ENCODE measurements at places on chromosomes 12 and 14.

DNA sequence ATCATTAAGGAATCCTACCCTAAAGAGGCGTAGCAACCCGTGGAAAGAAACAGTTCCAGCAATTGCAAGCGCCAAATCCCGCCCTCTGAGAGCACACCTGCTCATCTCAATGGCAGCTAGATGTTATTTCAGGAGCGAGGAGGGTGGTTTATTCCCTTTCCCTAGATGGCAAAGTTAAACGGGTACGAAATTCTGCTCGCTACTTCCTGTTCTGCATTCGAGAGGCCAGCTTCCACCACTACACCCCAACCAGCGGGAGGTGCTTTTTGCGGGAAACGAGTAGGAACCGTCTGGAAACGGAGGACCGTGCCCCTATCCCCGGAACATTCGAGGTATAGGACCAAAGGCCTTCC, 536 bp downstream of the VPS29 start:
- DNase-seq: peak; percentile 11

DNA sequence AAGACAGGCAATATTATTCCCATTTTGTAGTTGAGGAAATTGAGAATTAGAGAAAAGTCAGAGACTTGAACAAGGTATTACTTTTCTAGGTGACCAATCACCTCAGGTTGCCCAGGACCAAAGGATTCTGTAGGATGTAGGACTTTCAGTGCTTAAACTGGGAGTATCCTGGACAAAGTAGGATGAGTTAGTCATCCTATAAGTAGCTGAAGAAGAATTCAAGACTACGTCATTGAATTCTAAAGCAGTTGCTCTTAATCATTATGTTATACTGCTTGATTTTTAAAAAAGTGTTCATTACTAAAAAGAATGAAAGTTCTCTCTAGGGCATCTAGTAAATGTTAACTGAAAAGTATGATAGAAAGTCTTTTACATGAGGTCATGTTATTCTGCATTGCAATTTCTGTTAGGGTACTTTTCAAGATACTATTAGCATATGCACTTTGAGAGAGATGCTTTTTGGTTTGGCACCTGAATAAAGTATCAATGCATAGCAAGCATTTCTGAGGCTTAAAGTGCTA, 101.7 kb downstream of the RTN1 start:
- DNase-seq: no peak

- DNase-seq: no peak
These were observed 98.1 kb downstream of the DDHD1 start for GRCh38 chr14:53055003-53055402.

GRCh38 chr12:126545411-126545810, 1480.2 kb downstream of the AACS start:
- DNase-seq: no peak

DNA sequence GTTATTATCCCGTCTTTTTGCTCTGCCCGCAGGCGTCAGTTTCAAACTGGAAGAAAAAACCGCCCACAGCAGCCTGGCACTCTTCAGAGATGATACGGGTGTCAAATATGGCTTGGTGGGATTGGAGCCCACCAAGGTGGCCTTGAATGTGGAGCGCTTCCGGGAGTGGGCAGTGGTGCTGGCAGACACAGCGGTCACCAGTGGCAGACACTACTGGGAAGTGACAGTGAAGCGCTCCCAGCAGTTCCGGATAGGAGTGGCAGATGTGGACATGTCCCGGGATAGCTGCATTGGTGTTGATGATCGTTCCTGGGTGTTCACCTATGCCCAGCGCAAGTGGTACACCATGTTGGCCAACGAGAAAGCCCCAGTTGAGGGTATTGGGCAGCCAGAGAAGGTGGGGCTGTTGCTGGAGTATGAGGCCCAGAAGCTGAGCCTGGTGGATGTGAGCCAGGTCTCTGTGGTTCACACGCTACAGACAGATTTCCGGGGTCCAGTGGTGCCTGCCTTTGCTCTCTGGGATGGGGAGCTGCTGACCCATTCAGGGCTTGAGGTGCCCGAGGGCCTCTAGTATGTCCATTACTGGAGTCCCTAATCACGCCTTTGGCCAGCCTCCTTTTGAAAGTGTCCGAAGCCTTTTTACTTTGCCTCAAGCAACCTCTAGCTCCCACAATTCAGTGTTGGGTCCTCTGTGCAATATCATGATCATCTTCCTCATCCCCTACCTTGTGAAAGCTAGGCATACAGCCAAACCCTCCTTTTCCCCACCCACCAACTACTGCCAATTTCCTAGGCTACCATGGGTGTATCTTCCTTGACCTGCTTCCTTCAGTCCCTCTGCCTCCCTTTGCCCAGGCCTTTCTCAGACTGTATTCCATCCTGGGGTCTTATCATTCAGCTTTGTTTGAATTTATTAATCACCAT, 891 bp downstream of the SPRYD4 start:
- DNase-seq: no peak
